ENCODE measurements at places on chromosomes 5 and 9.

DNA sequence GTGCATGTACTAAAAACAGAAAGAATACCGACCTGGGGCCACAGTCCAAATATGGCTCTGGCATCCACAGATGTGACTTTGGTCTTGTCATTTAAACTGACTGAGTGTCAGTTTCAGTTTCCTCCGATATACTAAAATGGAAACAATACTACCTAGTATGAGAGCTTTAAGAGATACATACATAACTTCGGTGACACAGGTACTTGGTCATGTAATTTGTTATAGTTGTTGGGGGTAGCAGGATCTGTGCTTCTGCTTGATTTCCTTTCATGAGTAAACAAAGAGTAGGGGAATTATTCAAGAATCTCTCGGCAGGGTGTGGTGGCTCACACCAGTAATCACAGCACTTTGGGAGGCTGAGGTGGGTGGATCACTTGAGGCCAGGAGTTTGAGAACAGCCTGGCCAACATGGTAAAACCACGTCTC lies 32.1 kb downstream of the MTMR12 start:
- no peak for DNase-seq

DNA sequence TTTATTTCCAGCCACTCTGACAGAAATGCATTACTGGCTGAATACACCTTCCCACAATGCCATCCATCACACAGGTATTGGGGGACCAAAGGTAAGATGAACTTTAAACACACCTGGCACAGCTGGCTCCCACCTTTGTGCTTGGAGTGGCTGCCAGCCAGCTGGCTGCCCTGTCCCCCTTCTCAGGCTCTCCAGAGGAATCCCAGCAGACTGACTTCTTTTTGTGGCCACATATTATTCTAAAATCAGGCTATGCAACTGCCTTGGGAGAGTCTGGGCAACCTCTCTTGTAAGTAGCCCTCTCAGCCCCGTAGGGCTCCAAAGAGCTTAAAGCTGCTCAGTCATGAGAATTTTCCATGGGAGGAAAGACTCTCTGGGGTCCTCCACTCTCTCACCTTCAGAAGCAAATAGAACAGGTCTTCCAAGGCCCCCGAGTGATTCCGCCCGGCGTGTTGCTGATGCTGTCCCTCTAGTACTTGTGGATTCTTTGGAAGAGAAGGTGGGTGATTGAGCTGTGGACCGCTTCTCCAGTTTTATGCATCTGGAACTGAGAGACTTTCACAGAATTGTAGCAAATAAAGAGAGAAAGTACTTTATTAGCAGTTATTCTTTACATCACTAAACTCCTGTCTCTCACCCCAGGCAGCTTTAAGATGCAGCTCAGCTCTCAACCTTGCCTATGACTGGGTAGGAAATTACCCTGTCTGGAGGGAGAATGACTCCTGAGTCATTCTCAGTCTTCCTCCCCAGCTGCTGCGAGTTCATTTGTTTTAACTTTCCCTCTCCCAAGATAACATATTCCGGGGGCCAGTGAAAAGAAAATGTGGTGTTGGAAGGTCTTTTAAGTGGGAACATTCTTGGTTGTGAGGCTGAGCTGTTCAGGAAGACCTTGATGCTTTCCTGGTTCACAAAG lies 159.4 kb upstream of the PITX1 start:
- DNase-seq = no peak

GRCh38 chr5:151296974-151297373 lies 6.6 kb downstream of the SLC36A3 start:
- DNase-seq = no peak

- no peak for DNase-seq
Measured at GRCh38 chr5:56658972-56659371, 156.4 kb upstream of the MAP3K1 start.

DNA sequence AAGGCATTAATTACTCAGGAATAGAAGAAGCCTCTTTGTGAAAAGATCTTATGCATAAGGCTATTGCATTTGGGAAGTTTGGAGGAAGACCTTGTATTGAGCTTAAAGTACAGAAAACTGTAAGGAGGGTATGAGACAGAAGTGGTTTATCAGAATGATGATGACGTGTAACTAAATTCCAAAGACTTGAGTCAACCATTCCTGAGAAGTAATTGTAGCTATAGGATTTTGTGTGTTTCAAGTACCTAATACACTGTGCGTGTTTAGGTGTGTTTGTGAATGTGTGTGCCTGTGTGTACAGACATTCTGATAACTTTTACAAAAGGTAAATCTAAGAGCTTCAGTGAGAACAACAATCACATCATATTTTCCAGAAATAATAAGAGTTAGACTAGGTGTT lies 46.5 kb upstream of the IRX2 start:
- DNase-seq = no peak

- no peak for DNase-seq
Measured at GRCh38 chr5:149247726-149248125, 23.9 kb upstream of the AFAP1L1 start.

DNA sequence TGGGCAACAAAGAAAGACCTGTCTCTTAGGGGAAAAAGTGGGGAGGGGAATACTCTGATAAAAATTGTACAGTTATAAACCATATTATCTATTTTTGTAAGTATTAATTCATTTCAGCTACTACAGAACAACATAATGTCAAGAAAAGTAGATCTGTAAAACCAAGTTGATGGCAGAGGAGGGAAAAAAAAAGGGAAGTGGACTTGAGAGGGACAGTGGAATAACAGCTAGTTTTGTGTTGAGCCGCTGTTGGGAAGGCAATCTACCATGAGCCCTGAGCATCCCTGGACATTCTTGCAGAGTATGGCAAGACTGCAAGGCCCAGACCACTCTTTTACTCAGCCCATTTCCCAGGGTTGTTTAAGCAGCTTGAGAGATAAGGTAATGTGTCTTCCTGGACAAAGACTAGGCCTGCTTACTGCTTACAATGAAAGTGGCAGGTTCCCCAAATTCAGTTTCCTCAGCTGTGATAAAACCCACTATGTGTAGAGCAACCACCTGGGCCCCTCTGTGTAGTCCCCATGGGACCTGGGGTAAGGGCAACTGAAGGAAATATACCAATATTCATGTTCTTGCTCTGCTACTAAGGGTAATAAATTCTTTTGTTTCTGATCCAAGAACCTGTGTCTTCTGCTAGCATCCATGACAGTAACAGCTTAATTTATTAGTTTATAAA lies 25.0 kb downstream of the CEP120 start:
- DNase-seq = no peak

- no peak for DNase-seq
Measured at GRCh38 chr9:100086097-100086635, 12.6 kb downstream of the ERP44 start.

DNA sequence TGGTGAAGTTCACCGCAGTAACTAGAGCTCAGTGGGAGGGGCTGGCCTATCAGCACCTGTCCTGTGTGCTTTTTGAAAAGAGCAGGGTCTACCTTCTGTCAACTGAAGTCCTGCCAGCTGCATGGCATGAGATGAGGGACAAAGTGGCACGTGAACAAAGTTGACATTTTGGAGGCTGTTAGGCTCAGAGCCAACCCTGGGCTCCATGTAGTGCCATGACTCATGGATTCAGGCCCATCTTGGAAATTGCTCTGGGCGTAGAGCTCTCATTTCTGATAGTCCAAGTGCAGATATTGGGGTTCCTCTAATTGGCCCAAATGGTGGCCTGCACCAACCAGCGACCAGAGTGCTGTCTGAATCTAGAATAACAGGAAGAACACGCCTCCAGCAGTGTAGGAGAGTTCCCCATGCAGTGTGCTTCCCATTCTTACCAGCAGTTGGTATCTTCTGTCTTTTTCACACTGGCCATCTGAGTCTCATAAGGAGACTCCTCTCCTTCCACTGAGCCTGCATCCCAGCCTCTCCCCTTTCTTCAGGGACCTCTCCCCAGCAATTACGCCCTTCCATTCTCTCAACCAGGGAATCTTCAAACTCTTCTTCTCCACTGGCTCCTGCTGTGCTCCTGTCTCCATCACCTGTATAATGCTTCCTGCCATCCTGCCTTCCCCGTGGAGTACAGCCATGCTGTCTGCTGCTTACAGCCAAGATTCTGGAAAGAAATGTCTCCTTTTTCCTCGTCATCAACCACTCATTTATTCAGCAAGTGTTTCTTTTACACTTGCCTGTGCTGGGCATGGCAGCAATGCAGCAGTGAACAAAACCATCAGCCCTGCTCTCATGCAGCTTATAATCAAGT lies 30.4 kb downstream of the IRF1 start:
- peak; percentile 86 for DNase-seq

- no peak for DNase-seq
Measured at GRCh38 chr5:119367502-119368237, 11.9 kb downstream of the TNFAIP8 start.

GRCh38 chr9:137669261-137669672 lies 50.5 kb downstream of the EHMT1 start:
- DNase-seq = no peak

DNA sequence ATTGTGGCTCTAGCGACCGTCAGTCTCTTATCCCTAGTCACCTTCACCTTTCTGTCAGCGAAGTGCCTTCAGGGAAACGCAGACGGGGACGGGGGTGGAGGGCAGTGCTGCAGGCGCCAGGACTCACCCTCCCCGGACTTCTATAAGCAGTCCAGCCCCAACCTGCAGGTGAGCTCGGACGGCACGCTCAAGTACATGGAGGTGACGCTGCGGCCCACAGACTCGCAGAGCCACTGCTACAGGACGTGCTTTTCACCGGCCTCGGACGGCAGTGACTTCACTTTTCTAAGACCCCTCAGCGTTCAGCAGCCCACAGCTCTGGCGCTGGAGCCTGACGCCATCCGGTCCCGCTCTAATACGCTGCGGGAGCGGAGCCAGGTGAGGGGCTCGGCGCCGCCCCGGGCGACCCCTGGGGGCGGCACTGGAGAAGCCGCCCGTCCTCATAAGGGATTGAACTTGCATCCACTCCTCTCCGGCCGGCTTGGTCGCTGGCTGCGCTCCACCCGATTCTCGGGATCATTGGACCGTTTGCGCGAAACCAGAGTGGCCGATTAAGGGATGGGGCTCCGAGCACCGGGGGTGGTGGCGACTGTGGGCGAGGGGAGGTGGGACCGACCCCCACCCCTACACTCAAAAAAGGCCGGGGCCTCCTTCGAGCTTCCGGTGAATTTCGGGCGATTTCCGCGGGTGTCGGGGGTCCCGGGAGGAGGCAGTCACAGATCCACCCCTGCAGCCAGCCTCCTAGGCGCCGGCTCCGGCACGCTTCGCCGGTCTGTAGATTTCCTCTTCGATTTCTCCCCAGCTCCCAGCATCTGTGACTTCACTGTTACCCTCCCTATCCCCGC lies 2.7 kb downstream of the PCDHGC5 start:
- no peak for DNase-seq

DNA sequence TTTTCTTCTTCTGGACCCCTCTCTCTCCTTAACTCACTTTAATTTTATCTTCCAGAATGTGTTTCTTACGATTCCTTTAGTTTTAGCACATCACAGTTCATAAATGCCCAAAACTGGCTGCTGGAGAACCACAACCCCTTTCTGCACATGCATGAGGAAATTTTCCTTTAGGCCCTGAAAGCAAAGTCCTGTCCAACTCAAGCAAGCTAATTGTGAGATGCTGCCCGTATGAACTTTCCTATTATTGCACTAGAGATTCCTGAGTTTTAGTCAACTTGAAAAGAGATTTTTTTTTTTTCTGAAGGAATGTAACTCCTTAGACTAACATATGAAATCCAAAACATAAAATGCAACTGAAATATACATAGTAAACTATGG lies 52.1 kb upstream of the DAB2 start:
- DNase-seq = no peak

- peak; percentile 28 for DNase-seq
Measured at GRCh38 chr9:5438301-5439162, 807 bp upstream of the PLGRKT start.

- no peak for DNase-seq
Measured at GRCh38 chr5:92421942-92422341, 1038.8 kb upstream of the ARRDC3 start.

DNA sequence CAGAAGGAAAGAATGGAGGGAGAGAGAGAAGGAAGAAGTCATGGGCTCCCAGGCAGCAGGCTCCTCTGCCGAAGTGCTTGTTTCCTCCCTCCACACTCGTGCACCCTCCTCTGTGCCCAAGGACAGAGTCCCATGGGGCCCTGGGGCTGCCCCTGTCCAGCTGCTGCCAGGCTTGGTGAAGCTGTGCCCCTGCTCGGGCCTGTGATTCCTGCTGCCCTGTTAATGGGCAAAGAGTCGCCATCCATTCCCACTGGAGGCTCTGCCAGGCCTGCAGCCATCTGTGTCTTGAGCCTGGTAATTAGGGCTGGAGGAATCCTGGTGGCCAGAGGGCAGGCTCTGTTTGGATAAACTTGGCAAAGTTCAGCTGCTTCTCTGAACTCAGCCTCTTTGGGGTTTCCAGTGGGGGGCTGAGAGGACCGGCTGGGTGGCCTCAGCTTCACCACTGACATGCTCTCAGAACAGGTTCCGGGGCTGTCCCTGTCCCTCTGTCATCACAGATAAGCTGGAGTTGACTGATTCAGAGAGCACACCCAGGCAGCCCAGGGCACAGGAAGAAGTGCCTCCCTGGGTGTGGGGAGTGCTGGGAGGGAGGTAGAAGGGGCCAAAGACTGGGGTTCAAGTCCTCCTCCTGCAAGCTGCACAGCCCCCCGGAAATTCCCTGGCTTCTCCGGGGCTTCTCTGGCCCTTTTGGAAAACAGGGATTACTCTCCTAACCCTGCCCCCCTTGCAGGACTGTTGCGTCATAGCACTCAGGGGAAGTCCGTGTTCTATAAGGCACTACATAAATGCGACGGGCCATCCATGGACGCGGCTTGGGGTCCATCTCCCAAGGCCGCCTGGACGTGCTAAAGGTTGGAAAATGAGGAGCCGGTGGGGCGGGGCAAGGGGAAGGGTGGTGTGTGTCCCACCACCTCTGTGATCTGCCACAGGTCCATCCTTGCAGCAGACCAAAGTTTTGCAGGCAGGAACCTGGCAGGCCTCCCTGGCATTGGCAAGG lies 154.8 kb downstream of the PAX5 start:
- DNase-seq = peak; percentile 48

- DNase-seq = no peak
Measured at GRCh38 chr5:66829358-66829674, 233.1 kb downstream of the MAST4 start.

GRCh38 chr9:83456226-83456625 lies 82.0 kb downstream of the FRMD3 start:
- DNase-seq = no peak

DNA sequence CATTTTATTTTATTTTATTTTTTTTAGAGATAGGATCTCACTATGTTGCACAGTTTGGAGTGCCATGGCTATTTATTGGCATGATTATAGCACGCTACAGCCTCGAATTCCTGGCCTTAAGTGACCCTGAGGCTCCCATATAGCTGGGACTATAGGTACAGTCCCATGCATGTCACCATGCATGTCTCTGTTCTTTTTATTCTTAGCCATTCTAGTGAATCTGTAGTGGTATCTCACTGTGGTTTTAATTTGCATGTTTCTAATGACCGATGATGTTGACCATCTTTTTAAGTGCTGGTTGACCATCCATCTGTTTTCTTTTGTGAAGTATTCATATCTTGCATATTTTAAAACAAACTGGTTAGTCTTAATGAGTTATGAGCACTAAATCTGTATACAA lies 76.1 kb downstream of the SLC44A1 start:
- DNase-seq = no peak

Measured in right lobe of liver (tissue), 6 donors.